Activated naive CD8-positive, alpha-beta T cell treated with anti-CD3 and anti-CD28 coated beads, Interleukin-2, amount 50 U/mL, for 16 hours (primary cell): ENCODE measurements at places on chromosomes 12 and 14.

GRCh38 chr12:58814036-58814435 is 106.3 kb downstream of the LRIG3 start:
- DNase-seq = no peak

- DNase-seq = no peak
Observed at GRCh38 chr12:119589097-119589496, 4.5 kb upstream of the TMEM233 start.

GRCh38 chr14:35286707-35287106 is 5.5 kb upstream of the PSMA6 start:
- no peak for DNase-seq

- no peak for DNase-seq
Observed at GRCh38 chr12:41604830-41605229, 416.7 kb downstream of the PDZRN4 start.

DNA sequence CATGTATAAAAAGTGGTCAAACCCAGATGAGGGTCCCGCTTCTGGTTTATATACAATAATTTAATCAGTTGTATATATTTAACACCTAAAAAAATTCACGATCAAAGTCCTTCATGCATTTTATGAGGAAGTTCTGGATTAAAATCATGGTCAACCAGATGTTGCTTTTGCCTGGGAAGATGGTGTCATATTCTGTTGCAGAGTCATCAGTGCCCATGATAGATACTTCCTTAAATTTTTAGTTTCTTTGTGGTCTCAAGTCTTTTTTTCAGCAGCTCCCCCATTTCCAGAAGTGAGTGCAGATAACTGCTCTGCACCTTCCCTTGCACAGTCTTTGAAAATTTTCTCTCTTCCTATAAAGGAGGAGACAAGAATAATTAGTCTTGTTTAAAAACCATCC is 16.1 kb downstream of the ERP29 start:
- no peak for DNase-seq
